ENCODE measurements at places on chromosomes 1 and 21.

- no peak for DNase-seq
Observed at GRCh38 chr1:231419147-231419546, 2.9 kb downstream of the EGLN1 start.

DNA sequence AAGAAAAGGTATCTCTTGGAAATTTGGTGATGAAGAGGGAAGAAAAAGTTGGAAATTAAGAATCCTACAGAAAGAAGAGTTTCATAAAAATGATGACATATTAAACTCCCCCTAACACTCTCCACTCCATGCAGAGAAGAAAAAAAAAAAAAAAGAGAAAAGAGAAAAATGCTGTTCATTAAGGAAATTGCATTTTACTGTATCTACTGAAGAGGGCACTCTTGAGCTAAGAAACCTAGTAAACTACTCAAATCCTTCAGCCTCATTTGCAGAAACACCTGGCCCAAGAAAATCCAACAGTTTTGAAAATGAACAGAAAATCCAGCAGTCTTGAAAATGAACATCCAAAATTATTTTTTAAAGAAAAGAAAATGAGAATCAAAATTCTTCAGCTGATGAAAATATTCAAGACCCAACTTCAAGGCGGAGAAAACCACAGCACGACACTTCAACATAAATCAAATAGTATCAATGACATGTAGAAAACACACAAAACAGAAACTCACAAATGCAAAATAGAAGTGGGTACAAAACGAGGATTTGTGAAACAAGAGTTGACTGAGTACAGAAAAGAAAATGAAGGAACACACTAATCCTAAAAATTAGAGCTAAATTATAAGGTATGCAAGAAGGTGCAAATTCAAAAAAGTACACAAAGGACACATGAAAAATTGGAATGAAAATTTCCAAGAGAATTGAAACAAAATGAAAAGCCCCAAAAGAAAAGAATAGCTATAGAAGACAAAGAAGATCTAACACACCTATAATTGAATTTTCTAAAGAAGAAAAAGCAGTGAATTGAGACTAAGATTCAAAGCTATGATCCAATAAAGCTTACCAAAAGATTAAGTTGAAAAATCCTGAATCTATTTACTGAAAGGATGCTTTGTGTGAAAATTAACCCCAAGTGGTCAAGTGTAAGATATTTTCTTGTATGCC lies 73.2 kb upstream of the DNAJC6 start:
- peak; percentile 57 for DNase-seq

DNA sequence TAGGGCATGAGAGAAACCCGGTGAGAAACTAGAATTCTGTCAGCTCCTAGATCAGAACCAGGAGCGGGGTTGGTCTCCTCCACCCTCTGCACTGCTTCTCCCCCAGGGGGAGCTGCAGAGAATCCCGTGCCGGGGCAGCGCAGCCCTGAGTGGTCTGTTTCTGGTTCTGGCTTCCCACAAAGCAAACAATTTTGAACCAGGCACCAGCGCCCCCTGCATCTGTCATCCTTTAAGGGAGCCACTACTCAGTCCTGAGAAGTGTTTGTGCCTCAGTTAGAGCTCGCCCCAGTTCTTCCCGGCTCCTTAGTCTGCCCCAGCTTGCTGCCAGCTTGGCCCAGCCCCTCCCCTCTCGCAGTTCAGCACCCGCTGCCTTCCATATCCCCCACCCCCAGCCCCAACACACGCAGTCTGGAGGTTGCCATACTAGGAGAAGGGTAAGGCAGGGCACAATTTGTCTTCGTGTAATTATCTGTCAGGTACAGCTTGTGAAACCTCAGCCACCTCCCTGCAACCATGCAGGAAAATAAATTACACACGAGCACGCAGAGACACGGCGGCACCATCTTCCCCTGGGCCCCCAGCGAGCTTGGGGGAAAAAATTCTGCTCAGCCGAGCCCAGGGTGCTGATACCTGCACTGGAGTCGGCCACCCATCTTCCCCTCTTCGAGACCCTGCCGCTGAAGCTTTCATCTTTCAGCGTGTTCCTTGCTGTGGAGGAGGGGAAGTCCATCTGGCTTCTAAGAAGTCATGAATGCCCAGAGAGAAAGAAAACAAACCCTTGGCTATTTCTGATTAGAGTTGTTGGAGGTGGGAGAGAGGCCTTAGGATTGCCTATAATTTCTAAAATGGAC lies 62.6 kb upstream of the CD1D start:
- DNase-seq, result no peak

GRCh38 chr1:150376110-150376509 lies 12.2 kb downstream of the RPRD2 start:
- DNase-seq, result no peak

DNA sequence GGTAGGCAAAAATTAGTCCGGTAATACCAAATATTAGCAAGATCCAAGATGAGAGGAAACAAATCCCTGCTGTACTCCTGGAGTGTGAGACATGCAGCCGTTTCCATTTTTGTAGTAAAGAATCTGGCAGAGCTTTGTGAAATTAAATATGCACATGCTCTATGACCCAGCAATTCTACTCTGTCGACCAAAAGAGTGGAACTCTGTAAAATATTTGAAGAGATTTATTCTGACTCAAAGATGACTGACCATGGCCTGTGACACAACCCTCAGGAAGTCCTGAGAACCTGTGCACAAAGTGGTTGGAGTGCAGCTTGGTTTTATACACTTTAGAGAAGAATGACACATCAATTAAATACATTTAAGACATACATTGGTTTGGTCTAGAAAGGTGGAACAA lies 16.2 kb downstream of the HAX1 start:
- DNase-seq, result no peak

- no peak for DNase-seq
Observed at GRCh38 chr1:30316056-30316455, 407.3 kb downstream of the MATN1 start.

DNA sequence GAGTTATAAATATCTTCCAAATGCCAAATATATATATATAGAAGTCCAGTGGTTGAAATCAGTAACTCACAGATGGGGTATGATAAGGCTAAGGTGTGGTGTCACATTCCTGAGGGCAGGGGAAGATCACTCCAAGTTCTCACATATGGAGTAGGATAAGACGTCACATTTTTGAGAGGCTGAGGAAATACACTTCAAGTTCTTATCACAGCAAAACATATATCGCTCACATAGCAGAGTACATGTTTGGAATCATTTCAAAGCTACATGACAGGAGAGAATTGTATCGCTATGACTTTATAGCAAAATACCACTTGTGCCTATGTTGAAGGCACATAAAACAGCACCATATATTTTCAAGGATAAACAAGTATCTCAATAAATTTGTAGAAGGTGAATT lies 55.1 kb downstream of the RBM11 start:
- DNase-seq, result no peak

DNA sequence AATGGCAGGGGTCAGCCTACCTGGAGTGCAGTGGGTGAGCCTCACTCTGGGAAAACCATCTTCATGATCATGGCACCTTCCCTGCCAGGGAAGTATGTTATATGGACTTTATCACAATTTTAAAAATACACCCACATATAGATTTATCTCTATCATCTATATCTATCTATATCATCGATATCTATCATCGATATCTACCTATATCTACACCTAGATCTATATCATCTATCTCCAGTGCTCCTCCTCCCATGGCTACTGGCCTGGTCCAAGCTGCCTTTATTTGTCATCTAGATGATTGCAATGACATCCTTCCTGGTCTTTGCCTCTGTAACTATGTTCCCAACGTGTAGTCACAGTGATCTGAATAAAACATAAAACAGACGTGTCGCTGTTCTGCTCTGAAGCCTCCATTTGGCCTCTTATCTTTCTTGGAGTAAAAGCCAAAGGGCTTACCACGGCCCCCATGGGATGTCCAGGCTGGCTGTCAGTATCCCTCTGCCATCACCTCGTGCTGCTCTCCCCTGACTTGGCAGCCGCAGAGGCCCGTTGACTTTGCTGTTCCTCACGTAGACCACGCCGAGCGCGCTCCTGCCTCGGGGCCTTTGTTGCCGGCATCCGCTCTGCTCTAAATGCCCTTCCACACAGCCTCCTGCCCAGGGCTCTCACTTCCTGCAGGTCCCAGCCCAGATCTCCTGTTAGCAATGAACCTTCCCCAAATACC lies 20.6 kb upstream of the KIF26B start:
- DNase-seq, result no peak

DNA sequence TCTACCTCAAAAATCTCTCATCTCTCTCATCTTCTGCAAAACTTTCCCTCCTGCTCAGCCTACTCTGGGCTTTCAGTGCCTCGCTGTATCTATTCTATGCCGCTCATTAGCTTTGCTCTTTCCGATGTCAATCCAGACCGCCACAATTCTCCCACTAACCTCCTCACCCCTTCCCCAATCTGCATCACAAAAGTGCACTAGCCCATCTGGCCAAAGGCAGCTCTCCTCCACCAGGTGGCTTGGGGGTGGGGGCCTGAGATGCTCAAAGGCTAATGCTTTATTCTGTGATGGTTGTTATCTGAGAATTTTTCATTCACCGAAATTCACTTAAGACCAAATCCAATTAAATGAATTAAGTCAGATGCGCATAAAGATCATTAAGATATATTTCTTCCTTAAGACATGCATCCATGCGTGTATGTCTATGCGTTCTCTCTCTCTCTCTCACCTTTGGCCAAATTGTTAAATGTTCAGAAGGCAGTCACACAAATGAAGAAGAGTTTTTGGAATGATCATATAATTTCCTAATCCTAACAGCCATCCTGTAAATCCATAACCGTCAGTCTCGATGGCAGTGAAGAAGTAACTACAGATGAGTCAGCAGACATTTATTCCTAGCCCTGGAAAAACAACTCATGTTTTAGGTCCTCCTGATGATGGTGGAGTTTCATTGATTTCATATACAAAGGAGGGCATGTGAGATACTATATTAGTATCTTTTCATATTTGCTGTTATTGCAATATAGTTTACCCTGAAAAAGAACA lies 111.3 kb downstream of the C1orf21 start:
- DNase-seq, result no peak

DNA sequence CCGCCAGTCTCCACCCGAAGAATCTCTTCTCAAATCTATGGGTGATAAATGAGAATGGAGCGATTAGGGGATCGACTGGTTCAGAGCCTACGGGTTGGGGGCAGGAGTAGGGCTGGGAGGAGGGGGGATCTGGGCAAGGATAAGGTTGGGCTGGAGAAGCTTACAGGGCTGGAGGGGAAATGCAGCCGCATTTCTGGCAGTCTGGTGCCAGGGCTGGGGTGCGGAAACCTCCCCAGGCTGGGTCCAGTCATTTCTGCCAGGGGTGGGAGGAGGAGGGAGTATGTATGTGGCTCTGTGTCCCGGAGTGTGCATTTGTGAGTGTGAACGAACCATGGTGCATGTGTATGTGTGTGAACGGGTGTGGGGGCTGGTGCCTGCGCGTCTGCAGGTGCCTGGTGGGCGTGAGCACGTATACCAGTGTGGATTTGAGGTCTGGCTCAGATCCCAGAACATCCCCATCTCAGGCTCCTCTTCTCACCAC lies 10.2 kb downstream of the C1orf216 start:
- no peak for DNase-seq

DNA sequence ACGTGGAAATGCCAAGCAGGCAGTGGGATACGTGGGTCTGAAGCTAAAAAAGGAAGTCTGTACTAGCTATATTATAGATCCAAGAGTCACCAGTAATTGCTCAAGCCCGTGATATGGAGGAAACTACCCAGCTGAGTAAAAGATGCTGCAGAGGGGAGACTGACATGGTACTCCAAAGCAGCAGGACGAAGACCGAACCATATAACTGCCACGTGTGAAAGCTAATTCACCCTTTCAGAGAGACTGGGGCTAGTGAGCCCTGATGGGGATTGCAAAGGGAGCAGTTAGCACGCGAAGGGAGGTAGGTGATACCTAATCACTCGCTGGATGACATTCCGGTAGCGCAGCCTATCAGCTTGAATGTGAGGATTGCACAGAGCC lies 316 bp downstream of the AP4B1 start:
- no peak for DNase-seq

DNA sequence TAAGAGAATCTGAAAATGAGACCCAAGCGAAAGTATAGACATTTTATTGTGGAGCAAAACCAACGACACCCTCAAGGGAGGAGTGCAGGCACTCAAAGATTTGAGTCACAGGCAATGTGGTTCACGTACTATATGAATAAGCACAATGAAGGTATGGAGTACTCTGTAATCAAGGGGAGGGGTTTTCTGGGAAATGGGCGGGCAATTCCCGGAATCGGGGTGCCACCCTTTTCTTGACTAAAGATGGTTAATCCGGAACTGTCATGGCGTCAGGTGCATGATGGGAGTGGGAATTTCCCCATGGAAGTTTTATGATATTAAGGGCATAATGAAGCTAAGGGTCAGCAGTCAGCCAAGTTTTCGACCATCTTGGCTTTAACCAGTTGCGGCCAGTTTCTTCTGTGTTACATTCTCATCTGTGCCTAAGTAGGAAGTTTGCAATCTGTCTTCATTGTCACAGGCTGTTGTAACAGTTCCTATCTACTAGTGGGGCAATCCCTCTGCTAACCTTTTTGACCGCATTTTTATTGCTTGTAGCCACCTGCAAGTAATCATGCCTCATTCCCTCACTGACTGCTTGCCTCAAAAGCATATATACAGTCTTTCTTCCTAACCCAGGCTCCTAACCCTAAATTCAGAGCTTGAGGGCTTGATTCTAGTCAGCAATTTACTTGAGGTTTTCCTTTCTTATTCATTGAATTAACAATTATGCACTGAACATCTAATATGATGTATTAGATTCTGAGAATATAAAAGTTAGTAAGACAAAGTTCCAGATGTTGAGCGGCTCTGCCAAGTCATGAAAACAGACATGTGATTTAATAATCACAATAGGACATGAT lies 775 bp upstream of the AIM2 start:
- DNase-seq, result no peak

DNA sequence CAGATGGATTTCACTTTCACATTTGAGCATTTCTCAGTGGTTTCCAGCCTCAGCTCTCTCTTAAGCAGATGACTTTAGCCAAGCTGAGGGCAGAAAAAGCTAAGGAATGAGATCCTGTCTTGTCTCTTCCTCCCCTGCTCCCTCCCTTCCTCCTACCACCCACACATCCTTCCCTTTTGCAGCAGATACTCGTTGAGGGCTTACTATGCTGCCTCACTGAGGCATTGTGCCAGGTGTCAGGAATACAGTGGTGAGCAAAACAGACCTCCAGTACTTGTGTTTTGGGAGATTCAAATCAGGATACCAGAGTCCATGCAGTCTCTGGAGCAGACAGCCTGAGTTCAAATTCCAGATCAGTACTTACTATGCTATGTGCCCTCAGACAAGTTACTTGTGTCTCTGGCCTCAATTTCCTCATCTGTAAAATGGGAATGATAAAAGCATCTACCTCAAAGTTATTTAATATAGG lies 43.2 kb downstream of the KIF26B start:
- no peak for DNase-seq

All from NCI-H2107 (cell line).